CD4-positive, alpha-beta T cell treated with Interleukin-6 for 4 hours (primary cell): ENCODE measurements at places on chromosomes 11 and 22.
A peak's percentile ranks its signal among the peaks of the same experiment; 100 is the strongest.

DNA sequence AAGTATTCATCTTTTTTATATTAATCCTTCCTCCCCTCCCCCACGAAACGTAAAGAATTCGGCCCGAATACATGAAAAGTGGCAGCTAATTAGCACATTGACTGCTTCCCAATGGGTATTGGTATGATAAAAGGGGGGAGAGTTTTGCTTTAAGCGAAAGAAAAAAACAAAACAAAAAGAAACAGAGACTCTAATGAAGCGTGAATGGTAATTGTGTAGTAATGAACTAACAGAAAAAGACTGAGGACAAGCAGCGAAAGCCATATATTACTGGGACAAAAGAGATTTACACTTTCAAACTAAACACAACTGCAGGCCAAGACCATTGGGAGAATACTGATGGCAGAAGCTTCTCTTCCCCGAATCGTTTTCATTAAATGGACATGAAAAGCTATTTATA lies 2.5 kb downstream of the DBX1 start:
- DNase-seq, result no peak

DNA sequence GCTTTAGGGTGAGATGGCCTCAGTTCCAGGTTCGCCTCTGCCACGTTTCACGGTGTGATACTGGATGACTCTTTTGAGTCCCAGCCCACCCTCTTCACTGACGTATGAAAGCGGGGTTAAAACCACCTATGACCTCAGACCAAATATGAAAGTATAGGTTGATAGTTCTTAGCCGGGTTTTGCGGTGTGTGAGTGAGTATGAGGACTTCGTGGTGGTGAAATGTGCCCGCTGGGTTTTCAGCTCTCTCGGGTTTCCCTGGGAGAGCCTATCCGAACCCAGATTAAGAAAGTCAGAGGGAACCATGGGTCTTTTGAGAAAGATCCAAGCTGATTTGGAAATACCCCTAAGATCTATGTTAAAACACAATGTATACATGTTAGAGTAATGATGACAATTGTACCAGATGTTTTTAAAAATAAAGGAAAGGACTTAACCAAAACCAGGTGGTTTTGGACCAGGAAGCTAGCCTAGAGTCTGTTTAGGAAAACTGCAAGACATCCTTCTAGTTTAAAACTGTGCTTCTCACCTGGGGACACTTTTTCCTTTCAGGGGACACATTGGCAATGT lies 25.8 kb upstream of the ST3GAL4 start:
- DNase-seq, result no peak

DNA sequence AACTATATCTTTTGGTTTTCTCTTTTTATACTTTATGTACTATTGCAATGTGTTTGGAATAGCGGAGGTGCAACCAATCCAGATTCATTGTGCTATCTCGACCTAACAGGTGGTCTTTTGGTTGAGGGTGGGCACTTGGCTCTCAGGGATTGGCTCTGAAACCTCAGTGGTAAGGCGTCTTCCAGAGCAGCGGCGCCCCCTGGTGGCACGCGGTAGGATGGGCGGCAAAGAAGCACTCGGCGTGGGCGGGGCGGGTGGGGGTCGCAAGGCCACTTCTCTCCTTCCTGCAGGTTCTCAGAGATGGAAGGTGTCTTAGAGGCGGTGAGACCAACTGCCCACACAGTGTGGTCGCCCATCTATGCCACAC lies 19.2 kb upstream of the PLET1 start:
- peak; percentile 82 for DNase-seq

- DNase-seq, result no peak
Observed at GRCh38 chr11:2903672-2904011, 18.1 kb upstream of the CDKN1C start.

DNA sequence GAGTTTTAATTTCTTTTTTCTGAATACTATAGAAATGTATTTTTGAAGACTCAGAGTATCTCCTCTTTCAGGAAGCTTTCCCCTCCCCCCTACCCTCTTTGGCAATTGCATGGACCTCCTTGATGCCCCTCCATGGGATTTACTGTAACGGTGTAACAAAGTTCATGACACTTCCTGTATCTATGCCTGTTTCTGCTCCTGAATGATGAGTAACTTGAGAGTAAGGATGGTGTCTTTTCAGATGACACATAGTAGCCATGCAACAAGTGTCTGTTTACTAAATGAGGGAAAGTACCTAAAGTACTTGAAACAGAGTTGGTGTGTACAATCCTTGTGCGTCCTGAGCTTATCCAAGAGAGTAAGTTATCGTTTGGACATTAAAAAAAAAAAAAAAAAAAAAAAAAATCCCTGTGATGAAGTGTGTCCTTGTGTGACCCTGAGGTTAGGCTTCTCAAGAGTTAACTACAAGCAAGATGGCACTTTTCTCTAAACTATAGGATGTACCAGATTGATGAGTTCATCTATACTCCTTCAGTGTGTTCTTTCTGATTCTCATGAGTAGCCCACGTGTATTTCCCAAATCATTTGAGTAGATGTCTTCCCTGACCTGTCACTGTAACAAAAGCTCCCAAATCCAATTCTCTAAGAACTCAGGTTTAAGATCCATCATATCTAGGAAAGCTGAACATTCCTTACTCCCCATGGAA lies 7.4 kb downstream of the ETS1 start:
- peak; percentile 31 for DNase-seq

GRCh38 chr11:73217131-73217809 lies 811 bp upstream of the P2RY2 start:
- no peak for DNase-seq

GRCh38 chr22:32465661-32466060 lies 1.4 kb upstream of the BPIFC start:
- no peak for DNase-seq

GRCh38 chr22:22687638-22688500 lies 43.5 kb downstream of the GGTLC2 start:
- peak; percentile 9 for DNase-seq

- no peak for DNase-seq
Observed at GRCh38 chr11:86938203-86938899, 16.8 kb downstream of the FZD4 start.
